CD4-positive, alpha-beta T cell treated with Interferon gamma for 1 hour (primary cell): ENCODE measurements at places on chromosomes 1 and 21.
A peak's percentile ranks its signal among the peaks of the same experiment; 100 is the strongest.

DNA sequence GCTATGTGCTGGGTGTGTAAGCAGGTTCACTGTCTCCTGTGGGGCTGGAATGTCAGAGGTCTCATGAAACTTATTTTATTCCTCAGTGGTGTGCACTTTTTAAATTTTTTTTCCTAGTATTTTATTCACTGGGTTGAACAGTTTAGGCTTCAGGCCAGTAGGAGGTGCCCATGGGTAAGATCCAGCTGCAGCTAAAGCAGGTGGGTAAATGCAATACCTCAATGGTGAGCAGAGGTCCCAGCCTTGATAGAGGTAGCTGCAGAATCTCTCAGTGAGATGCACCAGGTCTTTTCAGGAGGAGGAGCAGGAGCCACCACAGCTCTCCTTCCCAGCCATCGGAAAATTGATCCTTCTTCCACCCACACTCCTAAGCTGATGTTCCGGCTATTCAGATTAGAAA is 12.6 kb upstream of the OR6N2 start:
- DNase-seq, result no peak

GRCh38 chr1:33782776-33783175 is 81.1 kb upstream of the HMGB4 start:
- no peak for DNase-seq

DNA sequence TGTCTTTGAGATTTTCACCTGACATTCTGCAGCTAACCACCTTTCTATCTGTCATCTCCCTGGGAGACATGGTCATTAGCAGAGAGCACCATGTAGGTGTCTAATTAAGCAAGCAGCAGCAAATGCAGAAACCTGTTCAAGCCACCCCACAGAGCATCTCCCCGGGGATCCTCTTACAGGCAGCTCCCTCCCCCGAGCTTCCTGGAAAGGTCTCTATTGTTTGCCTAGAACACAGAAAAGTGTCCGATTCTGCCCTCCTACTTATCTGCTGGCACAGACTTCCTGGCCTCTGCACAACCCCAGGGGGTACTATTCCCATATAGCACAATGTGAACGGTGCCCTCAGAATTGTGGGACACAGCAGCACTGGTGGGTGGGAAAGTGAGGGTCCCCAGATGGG is 46.1 kb downstream of the PLEKHA6 start:
- DNase-seq, result no peak

DNA sequence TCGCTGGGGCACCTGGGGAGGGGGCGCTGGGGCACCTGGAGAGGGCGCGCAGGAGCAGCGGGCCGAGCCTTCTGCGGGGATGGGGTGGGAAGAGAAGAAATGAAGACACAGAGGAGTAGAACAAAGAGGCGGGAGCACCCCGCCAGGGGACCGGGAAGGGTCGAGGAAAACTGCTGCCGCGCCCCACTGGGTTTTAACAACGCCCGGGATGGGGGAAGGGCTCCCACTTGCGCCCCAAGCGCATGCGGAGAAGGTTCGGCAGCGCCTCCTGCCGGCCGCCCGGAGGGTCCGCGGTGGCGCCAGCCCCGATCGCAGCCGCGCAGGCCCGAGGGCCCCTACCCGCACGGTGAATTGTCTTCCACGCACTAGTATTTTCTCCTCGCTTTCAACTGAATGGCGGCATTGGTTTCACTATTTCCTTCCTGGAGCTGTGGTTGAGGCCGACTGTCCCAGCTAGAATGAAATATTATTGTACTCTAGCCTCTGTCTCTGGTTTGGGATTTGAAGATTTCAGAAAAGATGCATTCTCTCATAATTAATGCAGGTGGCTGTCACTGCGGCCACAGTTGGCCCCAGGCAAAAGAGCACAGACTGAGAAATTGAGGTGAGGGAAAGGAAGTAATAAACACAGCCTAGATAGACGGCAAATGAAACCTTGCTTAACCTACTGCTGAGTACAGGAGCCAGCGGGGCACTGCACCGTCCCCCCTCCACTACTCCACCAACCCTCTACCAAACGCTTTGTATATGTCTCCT is 57.3 kb downstream of the MAB21L3 start:
- peak; percentile 78 for DNase-seq

GRCh38 chr1:8109216-8109615 is 83.1 kb upstream of the ERRFI1 start:
- no peak for DNase-seq

DNA sequence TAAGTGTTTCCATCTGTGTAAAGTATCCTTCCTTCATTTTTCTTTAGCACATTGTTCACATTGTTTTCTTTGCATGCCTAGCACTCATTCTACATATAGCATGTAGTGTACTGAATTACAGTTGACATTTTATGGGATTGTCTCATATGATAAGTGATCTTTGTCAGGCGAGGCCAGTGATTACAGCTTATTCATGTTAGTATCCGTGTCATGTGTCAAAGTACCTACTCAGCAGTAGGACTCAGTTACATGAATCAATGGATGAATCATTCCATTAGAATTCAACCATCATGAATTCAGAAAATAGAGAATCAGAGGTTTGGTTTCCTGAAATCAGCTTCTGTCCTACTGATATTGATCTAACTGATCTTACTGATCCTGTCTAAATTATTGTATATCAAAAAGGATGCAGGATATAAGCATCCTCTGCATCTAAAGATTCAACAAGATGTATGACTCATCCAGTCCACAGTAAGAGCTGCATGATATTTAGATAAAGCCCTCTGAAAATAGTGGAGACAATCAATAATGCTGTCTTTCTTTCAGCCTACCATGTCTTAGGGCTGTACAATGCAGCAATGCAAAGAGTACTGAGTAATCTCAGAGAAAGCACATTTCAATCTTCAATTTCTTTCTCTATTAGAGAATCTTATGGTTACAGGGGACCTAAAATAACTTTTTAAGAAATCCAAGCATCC is 20.7 kb upstream of the HRNR start:
- DNase-seq, result no peak

- DNase-seq, result no peak
Observed at GRCh38 chr1:156433602-156434001, 64.6 kb downstream of the RHBG start.

GRCh38 chr1:169326261-169326955 is 41.2 kb downstream of the NME7 start:
- DNase-seq, result no peak

- no peak for DNase-seq
Observed at GRCh38 chr21:46035809-46036695, 54.5 kb downstream of the COL6A1 start.

- DNase-seq, result no peak
Observed at GRCh38 chr1:38029081-38029681, 16.6 kb downstream of the UTP11 start.

DNA sequence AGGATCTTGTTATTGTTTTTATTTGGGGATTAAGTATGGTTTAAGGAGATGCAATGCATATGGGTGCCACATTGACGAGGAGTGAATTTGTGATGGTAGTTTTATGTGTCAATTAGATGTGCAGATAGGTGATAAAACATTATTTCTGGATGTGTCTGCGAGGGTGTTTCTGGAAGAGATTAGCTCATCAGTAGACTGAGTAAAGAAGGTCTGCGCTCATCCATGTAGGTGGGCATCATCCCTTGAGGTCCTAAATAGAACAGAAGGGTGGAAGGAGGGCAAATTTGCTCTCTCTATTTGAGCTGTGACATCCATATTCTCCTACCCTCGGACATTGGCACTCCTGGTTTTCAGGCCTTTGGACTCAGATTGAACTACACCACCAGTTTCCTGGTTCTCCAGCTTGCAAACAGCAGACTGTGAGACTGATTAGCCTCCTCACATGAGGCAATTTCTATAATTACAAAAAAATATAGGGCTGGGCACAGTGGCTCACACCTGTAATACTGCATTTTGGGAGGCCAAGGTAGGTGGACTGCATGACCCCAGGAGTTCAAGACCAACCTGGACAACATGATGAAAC is 118.2 kb upstream of the ZNF678 start:
- no peak for DNase-seq

DNA sequence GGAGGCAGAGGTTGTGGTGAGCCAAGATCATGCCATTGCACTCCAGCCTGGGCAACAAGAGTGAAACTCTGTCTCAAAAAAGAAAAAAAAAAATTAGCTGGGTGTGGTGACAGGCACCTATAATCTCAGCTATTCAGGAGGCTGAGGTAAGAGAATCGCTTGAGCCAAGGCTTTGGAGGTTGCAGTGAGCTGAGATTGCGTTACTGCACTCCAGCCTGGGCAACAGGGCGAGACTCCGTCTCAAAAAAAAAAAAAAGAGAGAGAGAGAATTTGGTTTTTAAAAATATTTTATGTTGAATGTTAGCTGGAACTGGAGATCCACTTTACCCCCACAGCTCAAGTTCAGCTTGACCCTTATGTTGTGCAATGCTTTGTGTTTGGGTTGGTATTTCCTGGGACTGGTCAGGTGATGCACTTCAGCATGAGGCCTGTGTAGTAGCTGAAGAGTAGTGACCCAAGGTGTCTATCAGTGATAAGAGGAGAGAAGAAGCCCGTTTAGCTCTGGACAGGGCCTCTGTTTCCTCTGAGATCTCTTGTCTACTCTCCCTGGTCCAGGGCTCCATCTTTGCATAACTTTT is 36.8 kb upstream of the MACF1 start:
- no peak for DNase-seq

DNA sequence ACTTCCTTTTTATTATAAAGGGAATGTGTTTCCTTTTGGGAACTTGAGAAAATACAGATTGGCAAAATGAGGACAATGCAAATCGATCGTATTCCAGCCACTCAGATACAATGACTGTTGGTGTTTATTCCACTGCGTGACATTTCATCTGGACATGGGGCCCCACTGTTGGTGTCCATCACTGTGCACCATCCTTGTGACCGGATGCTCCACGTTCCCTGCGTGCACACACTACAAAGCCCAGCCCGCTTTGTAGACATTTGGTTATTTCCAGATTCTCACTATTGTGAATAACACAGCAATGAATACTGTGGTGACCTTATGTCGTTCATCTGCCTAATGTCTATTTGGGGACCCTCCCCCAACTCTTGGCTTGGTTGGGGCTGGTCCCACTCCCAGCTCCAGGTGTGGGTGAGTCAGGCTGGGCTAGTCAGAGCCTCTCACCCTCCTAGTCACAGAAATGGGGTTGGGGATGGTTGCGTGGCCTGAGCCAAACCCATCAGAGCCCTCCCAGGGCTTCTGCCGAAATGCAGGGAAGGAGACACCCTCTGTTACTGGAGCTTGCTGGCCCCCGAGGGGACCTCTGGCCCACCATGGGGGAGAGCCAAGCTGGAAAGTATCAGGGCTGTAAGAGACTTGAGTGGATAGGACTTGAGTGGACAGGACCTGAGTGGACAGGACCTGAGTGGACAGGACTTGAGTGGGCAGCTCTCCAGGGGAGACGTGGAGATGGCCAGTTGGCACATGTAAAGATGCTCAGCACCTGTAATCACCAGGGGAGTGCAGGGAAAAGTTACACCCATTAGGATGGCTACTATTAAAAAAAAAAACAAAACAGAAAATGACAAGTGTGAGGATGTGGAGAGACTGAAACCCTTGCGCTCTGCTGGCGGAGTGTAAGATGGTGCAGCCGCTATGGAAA is 57.1 kb upstream of the ADARB1 start:
- DNase-seq, result no peak

DNA sequence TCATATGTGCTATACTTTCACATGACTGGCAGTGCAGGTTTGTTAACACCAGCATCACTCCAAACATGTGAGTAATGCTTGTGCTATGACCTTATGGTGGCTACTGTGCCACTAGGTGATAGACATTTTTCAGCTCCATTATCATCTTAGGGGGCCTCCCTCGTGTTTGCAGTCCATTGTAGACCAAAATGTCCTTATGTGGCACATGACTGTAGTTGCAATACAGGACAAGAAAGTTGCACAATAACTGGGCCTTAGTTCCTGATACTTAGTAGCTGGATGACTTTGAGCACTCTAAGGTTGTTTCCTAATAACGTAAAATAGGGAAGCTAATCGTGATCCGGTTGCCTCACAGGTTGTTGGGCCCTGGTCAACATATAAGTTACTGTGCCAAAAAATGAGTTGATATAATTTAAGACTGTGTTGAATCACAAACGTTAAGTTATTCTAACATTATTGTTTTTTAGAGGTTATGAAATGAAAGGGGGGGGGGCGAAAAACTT is 511 bp upstream of the SNX27 start:
- peak; percentile 47 for DNase-seq

DNA sequence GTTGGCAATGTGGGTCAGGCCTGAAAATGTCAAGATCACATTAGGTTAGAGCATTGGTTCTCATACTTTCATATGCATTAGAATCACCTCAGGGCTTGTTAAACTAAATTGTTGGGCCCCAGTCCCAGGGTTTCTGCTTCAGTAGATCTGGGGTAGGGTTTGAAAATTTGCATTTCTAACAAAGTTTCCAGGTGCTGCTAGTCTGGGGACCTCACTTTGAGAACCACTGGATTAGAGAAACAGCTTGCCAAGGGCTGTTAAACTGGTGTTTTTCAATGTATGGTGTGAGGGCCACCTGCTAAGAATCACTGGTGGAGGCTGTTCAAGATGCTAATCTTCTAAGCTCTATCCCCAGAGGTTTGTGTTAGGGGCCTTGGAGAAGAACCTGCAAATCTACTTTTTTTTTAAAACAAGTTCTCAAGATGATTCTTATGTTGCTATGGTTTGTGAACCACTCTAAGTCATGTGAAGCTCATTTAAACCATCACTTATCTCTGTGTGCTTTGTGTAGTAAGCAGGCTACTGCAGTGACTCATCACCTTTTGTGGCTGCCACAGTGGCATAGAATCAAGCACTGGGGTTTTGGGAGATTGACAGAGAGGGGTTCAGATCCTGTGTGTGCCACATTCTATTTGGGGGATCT is 152.2 kb downstream of the S1PR1 start:
- no peak for DNase-seq

DNA sequence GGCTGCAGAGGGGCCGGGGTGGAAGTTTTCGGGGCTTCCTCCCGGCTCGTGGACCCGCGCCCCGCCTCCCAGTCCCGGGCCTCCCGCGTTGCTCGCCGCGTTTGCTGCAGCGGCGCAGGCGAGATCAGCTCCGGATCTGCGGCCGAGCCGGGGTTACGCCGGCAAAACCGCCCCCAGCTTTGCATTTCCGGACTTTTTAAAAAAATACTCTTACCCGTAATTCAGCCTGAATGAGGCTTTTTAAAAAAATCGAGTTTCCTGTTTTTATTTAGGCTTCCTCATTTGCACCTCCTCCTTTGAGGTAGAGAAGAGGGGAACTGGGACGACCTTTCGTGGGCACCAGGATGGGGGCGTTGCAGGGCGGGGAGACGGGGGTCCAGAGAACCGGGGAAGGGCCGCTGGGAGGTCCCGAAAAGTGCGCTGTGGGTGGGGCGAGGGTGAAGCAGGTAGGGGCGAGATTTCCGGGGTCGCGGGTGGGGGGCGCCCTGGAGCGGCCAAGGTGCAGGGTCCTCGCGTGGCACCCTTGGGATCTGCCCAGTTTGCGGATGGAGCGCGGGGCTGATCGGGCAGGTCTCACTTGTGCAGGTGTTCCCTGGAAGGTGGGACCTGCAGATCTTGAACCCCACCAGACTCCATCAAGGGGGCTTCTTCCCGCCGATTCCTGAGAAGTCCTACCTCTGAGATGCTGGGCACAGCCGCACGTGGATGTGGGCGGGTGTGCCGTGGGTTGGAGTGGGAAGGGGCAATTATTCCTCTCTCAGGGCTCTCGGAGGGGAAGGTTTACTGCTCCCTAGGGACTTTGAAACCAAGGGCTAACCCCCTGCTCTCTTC is 1.1 kb downstream of the PIK3CD start:
- DNase-seq, result peak; percentile 67
